ENCODE measurements at places on chromosomes 11 and 22.

DNA sequence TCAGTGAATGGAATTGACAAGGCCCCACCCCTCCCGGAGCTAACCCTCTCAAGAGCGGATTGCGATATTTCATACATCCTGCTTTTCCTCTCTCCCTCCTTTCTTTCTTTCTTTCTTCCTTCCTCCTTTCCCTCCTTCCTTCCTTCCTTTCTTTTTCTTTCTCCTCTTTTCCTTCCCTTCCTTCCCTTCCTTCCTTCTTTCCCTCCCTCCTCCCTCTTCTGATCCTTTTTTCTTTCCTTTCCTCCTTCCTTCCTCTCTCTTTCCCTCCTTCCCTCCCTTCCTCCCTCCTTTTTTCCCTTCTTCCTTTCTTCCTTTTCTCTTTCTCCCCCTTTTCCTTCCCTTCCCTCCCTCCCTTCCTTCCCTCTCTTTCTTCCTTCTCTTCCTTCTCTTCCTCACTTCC lies 15.0 kb upstream of the MN1 start:
- DNase-seq = no peak

DNA sequence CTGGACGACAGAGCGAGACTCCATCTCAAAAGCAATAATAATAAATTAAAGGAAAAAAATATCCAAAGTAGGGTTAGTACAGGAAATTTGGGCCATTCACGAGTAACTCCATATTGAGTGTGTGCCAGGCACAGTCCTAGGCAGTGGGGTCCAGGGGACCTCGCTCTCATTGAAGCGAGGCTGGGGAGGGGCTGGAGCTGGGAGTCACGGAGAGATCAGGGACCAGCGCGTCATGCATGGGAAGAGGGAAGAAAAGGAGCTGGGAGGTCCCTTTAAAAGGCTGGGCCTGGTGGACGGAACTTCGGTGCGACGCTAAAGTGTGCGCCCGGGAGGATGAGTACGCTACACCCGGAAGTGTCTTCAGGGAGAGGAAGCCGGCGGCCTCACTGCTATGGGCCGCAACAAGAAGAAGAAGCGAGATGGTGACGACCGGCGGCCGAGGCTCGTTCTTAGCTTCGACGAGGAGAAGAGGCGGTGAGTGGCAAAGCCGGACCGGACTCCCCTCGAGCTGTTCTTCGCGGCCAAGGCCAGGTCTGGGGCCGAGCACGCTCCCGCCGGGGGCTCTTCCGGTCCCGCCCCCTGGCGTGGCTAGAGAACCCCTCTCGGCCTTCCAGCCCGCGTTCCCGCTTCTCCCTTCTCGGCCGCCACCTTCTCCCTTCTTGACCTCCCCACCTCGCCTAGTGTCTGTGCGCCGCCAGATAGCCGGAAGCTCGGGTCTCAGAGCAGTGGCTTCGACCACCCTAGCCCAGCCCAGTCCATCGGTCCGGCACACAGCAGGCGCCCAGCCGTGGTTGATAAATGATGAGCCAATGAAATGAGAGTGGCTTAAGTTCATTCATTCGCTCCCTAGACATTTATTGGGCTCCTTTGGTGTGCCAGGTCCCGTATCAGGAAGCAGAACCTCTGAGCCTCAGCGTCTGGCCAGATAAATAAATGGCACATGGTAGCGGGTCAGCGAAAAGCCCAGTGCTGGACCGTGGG lies at the start of gene NOL12:
TSS of gene NOL12 (plus strand) at position 342 of the 981 bp plus-strand sequence. CDS start at position 392, 50 bp downstream.
- peak; percentile 86 for DNase-seq

- no peak for DNase-seq
Observed at GRCh38 chr22:45506816-45507360, 4.2 kb downstream of the FBLN1 start.

DNA sequence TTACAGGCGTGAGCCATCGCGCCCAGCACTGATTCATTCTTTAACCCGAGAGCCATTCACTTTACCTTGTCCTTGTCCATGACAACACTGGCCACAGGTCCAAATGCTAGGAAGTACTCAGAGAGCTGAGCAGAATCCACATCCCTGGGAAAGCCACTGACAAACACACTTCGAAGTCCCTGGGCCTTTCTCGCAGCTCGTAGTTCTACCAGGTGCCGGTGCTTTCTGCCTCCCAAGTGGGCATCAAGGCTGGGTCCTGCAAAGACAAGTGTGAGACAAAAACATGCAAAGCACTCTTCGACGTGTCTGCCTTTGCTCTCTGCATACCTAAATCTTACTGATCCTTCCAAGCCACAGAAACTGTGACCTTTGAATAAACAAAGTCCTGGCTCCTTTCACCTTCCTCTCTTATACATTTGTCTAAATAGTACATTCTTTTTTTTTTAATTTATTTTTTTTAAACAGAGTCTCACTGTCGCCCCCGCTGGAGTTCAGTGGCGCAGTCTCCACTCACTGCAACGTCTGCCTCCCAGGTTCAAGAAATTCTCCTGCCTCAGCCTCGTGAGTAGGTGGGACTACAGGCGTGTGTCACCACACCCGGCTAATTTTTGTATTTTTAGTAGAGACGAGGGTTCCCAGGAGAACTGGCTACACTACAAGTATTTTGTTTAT lies 2.2 kb downstream of the TUT1 start:
- peak; percentile 42 for DNase-seq

GRCh38 chr22:49048591-49048990 lies 779.1 kb downstream of the BRD1 start:
- DNase-seq = no peak

GRCh38 chr11:1112351-1113191 lies 37.9 kb downstream of the MUC2 start:
- DNase-seq = no peak

DNA sequence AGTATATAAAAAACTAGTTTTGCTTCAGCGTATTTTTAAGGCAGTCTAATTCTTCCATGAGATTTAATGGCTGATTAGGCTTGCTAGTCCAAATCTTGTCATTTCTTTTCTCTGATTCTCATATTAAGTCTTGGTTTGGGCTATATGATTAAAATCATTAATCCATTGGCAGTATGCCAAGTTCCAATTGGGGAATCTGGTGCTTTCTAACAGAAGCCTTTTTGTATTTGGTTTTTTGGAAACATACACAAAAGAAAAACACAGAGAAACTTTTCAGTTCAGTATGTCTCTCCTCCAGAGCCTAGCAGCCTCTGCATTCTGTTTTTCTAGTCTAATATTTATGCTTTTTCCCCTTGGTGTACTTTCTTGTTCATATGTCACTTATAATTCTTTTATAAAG lies 37.9 kb downstream of the SWAP70 start:
- DNase-seq = no peak

DNA sequence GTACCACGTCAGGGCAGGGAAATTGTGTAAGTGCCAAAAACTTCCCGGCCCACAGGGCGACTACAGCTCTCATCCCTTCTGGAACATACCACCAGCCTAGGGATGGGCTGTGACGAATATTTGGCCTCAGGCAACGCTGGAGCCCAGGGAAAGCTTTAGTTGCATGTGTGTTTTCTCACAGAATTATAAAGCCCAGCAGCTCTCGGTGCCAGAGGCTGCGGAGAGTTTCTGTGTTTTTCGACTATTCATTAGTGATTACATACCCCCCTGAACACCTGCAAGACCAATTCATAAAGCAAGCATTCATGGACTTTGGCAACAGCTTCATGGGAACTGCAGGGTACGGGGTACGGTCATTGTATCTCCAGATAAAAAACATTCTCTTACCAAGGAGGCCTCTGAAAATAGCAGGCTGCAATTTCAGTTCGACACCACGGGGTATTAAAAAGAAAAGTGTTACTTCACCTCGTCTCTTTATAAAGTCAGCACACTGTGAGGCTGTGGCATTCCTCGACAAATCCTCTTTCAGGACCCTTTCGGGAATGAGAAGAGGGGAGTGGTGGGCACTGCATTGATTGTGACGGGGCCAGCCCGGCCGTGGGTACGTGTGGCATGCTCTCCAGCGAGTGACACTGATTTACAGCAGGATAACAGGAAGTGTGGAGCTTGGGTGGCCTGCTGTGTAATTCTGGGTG lies 243.6 kb upstream of the SORL1-AS1 start:
- DNase-seq = no peak

DNA sequence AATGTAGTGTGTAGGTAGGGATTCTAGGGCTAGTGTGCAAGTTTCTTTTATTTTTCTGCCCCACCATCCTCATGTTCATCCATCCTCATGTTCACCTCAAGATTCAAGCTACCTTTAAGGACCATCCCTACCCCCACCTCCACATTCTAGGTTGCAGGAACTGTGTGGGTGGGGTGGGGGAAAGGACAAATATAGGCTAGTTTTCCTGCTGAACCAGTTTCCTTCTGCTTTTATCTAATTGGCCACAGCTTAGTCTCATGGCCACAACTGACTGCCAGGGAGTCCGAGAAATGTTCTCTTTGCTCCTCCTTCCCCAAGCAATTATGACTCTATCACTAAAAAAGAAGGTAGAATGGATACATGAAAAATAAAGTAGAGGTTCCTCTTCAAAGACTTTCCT lies 179.0 kb upstream of the LARGE1 start:
- DNase-seq = no peak

DNA sequence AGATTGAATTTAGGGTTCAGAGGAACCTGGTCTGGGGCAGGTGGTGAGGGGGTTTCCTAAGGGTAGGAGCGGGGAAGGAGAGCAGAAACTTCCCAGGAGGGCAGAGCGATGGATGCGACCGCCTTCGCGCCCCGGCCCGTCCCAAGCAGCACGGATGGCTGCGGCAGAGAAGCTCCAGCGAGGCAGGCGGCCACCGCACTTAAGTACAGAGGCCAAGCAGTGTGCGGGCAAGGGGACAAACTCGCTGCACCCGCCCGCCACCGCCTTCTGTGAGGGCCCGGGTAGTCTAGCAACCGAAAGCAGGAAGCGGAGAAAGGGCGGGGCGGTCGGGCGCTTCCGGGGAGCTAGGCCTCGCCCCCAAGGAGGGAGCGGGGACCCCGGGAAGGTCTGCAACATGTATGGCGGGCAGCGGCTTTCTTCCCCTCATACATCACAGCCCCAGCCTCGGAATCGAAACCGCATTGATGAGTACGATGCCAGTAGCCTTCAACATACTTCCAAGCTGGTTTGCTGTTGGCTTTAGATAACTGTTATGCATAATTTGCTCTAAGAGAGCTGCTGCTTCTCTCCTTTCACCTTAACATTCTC lies at the start of gene AGBL2:
TSS of gene AGBL2 (minus strand) at position 288 of the 588 bp plus-strand sequence. CDS start 719 bp downstream, outside the sequence.
- peak; percentile 51 for DNase-seq

DNA sequence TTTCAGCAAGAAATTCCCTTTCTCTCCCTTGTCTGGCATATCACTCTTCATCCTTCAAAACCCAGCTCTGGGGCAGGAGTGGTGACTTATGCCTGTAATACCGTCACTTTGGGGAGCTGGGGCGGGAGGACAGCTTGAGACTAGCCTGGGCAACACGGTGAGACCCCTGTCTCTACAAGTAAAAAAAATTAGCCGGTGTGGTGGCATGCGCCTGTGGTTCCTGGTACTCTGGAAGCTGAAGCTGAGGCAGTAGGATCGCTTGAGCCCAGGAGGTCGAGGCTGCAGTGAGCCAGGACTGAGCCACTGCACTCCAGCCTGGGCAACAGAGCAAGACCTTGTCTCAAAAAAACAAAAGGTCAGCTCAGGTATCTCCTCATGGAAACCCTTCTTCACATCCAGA lies 1.4 kb upstream of the RCE1 start:
- no peak for DNase-seq

DNA sequence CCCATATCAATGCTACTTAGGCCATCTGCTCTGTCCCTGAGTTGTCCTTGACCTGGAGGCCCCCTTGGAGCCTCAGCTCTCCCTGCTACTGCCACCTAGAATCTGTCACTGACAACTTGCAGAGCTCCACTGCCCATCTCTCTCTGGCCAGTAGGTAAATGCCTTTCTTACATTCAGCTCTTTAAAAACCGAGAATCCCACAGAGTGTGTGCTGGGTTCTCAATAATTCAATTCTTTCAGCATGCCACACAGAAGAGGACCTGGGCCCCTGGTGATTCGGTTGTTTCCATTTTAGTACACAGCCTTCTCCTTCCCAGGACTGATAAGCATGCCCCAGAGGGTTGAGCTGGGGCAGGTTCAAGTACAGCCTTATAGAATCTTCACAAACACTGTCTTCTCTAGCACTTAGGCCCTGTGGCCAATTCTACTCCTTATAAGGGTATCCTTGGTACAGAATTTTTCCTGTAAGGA lies 22.0 kb upstream of the IPO7 start:
- no peak for DNase-seq

DNA sequence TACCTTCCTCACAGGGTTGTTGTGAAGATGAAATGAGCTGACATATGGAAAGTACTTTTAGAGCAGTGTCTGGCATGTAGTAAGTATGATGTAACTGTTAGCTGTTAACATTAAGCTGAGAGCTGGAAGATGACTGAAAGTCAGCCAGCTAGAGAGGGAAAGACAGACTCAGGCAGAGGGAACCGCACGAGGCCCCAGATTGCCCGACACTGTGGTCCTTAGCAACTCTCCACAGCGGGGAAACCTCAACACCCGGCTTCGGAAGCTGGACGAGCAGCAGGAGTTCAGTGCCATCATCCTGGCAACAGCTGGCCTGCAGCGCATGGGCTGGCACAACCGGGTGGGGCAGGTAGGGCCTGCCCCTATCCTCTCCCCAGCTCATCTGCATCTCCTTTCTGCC lies 6.5 kb downstream of the HMBS start:
- DNase-seq = no peak

DNA sequence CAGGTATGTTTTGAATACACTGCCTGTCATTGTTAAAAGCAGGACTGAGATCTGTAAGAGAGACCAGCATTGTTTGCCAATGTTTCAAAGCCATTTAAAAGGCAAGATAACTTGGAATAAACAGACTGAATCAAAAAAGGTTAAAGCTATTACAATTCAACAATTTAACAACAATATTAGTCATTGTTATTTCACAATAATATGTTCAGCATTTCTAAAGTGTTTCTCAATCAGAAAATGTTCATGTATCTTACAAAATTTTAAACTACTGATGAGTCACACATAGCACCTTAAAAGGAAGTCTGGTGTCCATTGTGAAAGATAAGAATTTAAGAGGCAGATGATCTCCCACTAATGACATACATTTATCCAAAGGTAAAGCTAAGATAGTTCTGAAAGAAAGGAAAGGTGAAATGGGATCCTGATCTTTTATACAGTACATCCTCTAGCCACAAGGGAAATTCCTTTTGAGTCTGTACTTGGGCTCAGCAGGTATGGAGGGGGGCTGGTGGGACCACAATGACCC lies 79.7 kb downstream of the MAML2 start:
- peak; percentile 90 for DNase-seq

- DNase-seq = no peak
Observed at GRCh38 chr11:77217156-77217555, 84.3 kb downstream of the GDPD4 start.

GRCh38 chr22:50418624-50419023 lies 56.2 kb downstream of the SBF1 start:
- DNase-seq = no peak

DNA sequence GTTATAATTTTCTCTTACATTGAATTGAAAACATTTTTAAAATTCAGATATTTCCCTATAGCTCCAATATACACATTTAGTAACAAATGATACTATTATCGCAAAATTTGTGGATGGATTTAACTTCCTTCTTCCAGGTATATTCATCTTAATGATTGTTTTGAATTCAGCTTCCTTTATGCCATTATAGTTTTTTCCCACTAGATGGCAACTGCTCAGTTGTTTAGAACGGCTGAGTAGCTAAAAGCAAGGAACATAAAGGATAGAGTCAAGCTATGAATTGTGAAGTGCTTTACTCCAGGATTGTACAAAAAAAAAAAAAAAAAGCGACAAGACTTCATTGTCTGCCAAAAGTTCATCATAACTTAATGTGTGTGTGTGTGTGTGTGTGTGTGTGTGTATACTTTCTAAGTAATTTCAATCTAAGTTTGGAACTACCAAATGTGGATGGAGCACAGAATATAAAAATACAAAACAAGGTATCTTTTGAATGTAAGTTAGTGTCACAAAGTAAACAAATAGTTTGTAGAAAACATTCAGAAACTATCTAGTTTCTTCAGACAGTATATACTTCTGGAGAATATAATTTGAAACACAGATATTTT lies 846.4 kb downstream of the DLG2 start:
- DNase-seq = peak; percentile 43

All from fibroblast of mammary gland (primary cell).